ENCODE measurements at places on chromosomes 3 and 15.

DNA sequence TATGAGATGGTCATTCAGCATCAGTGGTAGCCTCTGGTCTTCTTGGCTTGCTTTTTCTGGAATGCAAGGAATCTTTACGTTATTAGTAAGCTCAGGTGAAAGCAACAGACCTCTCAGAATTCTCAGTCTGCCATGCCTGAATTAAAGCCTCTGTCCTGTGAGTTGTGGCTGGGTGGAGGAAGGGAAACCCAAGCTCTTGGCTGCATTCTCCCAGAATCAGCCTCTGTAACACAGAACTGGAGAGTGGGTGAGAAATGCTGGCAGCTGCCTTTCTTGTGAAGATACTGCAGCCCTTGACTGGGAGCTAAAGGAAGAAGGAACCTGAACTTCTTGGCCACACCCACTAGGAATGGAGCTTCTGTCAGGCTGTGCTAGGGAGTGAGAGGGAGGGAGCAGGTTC lies 505.8 kb downstream of the EPHA3 start:
- no peak for ATAC-seq

DNA sequence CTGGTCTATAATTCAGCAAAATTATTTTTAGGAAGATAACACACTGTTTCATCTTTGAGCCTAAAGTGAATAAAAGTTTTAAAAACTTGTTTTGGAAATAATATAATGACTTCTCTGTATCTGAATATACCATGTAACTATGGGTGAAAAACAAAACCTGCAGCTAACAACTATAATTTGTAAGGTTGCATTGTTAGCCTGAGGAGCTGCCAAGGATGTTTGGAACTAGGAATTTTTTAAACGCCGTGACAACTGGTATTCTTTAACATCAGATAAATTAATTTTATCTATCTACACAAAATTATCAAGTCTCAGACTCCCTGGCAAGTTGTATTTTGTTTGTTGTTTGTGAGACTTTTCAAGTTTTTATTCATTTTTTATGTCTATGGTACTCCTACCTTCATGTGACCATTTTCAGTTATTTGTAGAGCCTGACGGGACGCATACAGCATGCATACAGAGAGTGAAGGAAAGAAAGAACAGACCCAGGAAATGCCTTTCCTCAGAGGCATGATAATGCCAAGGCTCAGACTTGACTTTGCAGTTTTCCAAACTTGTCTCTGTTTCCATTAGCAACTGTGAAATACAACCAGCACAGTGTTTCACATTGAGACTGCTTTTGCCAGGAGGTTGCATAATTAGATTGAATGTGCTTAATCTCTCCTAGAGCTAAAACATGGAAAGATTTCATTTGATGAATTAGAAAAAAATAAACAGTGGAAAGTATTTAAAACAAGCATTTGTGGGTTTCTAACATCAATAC lies 60.8 kb upstream of the ARHGEF26 start:
- peak; percentile 82 for ATAC-seq

DNA sequence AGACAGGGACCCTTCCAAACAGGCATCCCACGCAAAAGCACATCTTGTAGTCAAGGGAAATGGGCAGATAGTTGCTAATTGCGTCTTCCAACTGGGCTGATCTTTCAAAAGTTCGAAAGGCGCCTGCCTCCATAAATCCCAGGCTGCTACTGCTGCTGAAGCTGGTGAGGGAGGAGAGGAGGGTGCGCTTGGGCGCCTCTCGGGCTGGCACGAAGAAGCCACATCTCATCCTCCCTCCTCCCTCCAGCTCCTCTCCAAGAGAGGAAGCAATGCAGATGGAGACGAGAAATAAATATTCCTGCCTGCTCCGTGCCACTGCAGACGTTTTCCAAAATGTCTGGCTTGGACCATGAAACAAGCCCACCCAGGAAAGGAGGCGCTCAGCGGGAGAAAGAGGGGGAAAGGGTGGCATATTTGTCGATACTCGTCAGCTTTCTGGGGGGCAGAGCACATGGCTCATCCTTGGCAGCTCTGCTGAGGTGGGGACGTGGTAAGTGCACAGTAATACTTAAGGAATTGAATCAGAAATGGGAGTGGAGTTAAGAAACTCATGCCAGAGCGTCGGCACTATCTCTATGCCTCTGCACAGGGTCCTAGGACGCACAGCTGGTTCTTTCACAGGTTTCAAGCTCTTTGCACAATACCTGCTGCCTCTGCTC lies 88.9 kb upstream of the FEZF2 start:
- ATAC-seq, result no peak

DNA sequence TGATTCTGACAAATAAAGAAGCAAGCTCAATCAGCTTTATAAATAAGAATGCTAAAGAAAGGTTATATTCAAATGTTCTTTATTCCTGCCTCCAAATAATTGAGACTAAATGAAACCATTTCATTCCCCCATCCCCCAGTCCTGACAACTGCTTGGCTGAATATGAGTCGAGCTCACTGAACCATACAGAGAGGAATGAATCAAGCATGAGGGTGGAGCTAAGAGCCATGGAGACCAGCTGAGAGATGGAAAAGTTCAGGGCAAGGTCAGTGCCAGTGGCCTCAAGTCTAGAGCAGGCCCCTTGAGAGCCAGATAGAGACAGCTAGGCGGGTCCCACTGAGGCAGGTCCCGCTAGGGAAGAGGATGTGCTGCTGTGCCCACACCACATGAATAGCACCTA lies 188.7 kb upstream of the EIF1B start:
- peak; percentile 94 for ATAC-seq

- ATAC-seq, result no peak
These were observed 913.9 kb upstream of the CFAP20DC start for GRCh38 chr3:59963676-59964075.

GRCh38 chr15:63322541-63322940 lies 45.1 kb downstream of the APH1B start:
- ATAC-seq, result peak; percentile 69

DNA sequence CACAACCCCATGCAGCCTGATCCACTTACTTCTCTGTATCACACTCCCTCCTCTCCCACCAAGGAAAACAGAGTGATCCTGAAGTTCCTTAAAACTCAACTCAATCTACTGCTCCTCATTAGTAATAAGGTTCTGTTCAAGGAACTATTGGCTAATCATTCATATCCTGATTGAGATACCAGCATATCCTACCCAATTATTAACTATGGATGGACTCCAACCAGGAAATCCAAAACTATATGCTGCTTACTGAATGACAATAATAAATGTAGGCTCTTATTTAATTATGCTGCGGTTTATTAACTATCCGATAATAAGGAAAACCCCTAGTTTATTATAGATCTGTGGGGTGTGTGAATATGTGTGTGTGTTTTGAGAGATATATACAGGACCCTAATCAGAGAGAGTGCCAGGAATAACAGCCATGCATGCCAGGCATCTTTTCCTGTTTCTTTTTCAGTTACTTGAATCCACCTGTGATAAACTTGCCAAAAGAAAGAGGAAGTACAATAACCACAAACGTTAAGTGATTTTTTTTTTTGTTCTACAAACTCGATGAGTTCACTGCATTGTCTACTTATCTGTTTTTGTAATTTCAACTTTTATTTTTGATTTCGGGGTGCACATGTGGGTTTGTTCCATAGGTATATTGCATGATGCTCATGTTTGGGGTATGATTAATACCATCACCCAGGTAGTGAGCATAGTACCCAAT lies 1031.7 kb upstream of the CFAP20DC start:
- ATAC-seq, result no peak

DNA sequence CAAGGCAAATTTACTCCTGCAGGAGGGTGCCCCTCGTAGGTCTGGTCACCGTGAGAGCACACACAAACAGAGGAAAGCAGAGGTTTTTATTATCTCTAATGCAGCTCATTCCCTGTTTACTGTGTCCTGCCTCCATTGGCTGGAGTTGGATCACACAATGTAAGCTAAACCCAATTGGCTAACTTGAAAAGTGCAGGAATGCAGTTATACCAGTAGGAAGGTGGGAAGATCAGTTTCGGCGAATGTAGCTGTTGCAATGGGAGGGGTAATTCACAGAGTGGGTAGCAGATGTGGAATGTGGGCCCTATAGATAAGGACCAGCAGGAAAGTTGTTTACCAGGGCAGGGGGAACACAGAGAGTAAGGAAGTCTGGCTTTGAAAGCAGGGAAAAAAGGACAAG lies 42.5 kb upstream of the NPAP1 start:
- no peak for ATAC-seq

DNA sequence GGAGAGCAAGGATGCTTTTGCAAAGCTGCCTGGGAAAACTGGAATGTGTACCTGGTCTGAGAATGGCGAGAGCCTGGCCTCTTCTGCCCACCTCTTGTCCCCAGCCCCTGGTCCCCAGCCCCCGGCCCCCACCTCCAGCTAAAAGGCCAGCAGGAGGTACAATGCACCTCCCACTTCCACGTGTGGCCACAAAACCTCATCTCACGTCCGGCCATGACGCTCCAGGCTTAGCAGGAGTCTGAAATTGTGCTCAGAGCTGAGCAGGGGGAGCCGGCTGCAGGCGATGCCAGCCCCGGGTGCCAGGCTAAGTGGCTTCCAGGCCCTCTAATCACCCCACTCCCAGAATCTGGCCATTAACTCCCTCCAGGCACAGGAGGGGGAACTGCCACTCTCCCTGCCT lies 83.1 kb upstream of the PRR20G start:
- no peak for ATAC-seq

GRCh38 chr3:114308377-114308776 lies 14.5 kb downstream of the TIGIT start:
- no peak for ATAC-seq

GRCh38 chr3:69784954-69785514 lies 45.8 kb downstream of the MITF start:
- ATAC-seq, result peak; percentile 98

DNA sequence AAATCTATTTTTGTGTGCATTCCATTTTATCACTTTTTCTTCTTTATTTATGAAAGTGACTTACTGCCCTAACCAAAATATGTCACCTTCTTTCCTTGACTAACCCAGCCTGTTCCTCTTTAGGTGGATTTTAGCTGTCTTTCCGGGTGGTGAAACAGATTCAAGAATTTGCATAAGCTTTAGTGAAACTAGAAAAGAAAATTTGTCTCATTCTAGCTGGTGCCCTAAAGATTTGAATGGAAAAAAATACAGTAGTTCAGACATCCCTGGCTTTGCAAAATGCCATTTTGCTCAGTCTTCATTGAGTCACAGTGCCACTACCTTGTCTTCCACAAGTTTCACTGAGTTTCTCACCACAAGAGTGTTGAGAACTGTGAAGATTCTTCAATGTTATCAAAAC lies 28.2 kb upstream of the CCDC50 start:
- ATAC-seq, result no peak

DNA sequence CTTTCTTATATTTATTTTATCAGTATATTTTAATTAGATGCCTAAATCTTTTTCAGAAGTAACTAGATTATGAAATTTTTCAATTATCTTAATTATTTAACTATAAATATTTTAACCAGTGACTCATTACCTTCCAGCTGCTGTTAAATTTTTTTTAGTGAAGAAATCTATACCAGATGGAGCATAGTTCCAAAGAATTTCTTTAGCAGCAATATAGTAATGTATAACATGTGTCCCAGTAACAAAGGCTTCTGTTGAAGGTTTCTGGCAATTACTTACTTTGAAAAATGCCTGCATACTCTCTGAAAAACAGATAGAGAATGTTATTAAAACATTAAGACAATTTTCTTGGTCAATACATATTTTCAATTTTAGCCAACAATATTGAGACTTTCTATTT lies 45.1 kb upstream of the CP start:
- ATAC-seq, result peak; percentile 66

DNA sequence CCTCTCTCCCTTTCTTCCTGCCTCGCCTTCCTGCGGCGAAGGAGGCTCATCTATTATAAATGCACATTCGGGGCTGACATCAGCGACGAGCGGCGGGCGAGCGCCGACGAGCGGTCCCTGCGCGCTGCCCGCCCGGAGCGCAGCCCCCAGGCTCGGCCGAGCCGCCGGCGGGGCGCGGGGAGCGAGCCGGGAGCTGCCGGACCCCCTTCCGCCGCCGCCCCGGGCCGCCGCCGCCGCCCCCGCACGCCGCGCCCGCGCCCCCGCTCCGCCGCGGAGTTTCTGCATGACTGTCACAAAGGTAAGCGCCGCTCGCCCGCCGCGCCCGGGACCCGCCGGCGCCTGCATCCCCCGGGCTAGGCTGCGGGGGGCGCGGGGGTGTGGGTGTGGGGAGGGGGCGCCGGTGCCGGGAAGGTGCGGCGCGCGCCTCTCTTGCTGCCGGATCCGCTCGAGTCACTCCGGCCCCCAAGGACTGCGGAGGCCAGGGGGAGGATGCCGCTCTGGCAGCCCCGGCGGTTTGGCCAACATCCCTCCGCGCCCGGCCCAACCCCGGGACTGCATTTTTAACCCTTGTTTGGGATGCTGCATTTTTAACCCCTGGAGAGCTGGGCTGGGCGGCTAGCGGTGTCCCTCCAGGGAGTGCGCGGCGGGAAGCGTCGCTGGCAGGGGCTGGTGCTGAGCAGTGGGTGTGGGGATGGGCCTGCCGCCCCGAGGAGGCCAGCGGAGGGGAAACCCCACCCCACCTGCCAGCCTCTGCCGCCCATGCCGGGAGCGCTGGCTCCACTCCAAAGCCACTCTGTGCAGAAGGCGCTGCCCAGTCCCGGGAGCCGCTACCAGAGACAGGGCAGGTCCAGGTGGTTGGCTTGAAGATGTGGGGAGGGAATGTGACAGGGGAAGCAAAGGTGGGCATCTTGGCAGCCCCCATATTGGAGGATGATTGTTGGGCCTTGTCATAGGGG lies at the start of gene CORO2B:
CORO2B (plus strand) TSS at position 14 of the 956 bp plus-strand sequence; CDS start at position 284, 270 bp downstream.
- peak; percentile 36 for ATAC-seq

DNA sequence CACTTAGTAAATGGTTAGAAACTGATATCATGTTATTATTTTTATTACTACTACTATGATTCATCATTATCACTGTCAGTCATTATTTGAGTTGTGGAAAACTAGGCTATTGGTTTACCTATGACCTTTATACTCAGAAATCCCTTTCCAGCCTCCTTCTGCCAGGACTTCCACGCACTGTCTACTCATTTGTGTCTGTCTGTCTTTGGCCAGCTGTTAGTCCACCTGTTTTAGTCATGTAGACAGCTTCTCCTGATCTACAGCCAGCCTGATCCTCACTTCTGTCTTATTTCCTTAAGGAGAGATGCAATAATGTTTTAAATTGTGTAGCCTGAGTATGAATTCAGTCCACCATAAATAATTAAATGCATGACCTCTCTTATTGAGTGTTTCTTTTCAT lies 162.8 kb downstream of the EPHA3 start:
- ATAC-seq, result no peak

GRCh38 chr15:100569391-100569790 lies 32.6 kb downstream of the LINS1 start:
- ATAC-seq, result no peak

DNA sequence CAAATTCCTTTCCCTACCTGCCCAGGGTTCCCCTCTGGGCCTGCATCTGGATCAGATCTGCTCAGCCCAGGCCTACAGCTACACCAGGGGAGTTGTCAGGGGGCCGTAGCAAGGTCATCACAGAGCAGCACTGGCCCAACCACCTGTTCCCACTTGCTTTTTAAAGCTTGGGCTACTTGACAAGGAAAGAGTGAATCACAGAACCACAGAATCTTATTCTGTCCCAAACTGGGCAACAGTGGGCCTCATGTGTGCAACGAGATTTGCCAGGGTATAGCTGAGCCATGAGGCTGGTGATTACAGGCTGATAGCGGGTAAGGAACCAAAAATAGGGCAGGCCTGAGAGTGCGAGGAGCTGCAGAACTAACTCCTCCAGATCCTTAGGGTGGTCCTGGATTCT lies 66.7 kb downstream of the MYLK start:
- peak; percentile 15 for ATAC-seq

GRCh38 chr3:49952924-49953323 lies 13.0 kb downstream of the RBM6 start:
- ATAC-seq, result no peak
